ENCODE measurements at places on chromosomes 1 and 21.

DNA sequence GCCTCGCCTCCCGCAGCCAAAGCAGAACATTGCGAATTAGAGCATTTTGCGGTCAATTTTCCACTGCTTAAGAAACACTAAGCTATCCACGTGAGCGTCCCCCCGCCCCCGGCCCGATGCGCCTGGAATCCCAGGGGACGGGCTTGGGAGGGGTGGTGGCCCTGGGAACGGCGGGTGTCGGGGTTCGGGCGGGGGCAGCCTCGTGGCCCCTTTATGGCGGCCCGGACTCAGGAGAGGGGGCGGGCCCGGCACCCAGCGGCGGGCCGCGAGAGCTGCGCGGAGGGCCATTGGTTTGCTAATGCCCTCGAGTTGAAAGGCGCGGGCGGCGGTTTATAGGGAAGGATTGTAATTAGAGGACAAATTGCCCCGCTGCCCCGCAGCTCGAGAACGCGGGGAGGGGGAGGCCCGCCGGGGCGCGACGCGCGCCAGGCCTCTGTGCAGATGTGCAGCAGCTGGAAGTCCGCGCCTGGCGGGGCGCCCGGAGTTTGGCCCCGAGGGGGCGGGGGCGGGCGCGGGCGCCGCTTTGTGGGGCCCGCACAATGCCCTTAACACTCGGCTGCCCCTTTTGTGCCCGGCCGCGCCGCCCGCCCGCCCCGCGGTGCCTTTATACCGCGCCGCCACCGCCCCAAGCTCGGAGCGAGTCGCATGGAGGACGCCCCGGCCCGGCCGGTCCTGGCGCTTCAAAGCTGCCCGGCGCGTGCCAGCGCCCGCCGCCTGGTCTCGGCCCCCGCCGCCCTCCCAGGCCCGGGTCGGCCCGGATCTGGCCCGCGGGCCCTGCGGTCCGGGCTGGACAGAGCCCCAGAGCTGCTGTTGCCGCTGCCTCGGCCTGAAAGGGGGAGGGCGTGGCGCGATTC lies 1.9 kb upstream of the HES3 start:
- DNase-seq, result no peak

DNA sequence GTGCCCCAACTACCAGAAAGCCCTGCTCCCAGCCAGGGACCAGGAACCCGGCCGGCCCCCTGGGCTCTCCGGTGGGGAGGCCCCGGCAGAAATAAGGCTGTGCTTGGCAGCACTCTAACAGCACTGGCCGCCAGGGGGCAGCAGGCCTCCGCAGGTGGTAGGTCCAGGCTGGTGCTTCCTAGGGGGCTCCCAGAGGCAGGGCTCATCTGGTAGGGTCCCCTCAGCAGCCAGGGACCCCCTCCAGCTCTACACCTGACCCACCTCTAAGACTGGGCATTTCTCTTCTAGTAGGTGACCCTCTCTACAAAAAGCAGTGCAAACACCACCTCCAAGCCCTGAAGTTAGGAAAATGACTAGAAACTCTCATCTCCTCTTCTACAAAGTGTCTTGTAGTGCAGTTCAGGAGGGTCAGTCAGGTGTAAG lies 85.6 kb downstream of the STUM start:
- DNase-seq, result peak; percentile 75

DNA sequence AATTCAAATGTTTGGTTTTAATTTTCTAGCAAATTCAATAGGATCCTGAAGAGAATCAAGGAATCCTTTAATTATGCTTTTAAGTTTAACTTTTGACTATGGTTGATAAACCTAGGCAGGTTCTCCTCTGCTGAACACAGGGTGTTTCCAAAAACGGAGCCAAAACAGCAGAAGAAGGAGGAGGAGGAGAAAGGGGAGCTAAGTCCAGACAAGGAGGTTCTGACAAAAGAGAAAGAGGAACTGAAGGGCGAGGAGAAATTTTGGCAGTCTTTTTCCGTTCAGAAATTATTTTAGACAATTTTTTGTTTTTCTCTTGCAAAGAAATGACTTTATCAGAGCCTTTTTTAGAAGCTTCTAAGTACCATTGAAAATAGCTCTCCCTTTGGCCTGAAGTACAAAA lies 33.2 kb upstream of the FNBP1L start:
- DNase-seq, result no peak

DNA sequence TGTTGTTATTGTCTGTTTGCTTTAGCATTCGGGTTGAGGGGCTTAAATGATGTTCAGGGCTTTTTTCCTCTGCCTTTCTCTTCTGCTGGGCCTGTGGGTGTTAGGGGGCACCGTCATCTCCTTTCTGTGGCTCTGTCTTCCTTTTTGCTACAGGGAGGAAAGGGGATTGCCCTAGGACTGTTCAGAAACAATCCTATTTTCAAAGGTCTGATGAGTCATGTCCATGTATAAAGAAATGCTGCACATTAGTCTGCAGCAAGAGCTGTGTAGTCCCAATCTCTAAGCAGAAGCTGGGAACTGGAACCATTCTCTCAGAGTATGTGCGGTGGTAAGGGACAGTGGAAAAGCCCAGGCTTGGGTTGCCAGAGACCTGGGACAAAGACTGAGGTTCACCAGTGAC lies 462.3 kb downstream of the OMA1 start:
- no peak for DNase-seq

GRCh38 chr21:39611551-39612190 lies 1.1 kb upstream of the B3GALT5 start:
- no peak for DNase-seq

DNA sequence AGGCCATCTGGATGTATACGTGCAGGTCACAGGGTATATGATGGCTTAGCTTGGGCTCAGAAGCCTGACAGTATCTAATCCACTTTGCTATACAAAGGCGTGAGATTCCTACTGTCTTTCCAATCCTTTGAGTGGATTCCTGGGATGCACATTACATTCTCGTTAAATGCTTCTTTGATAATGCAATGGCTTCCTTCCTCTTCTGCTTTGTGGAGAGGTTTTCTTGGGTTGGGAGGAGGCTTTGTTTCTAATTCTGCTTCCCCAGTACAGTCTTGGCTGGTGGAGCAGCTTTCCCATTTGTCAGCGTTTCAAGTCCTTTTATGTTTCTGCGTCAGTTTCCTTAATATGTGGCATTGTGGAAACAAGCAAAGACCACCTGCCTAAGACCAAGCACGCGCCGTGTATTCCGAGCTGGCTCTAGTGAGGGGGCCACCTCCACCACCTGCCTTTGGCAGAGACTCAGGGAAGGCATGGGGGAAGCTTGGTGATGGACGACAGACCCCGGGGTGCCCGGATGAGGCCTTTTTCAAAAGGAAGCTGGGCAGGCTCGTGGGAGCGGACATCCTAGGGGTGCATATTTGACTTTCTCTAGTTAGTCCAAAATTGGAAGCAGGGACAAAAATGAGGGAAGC lies 72.7 kb downstream of the WDR4 start:
- no peak for DNase-seq

DNA sequence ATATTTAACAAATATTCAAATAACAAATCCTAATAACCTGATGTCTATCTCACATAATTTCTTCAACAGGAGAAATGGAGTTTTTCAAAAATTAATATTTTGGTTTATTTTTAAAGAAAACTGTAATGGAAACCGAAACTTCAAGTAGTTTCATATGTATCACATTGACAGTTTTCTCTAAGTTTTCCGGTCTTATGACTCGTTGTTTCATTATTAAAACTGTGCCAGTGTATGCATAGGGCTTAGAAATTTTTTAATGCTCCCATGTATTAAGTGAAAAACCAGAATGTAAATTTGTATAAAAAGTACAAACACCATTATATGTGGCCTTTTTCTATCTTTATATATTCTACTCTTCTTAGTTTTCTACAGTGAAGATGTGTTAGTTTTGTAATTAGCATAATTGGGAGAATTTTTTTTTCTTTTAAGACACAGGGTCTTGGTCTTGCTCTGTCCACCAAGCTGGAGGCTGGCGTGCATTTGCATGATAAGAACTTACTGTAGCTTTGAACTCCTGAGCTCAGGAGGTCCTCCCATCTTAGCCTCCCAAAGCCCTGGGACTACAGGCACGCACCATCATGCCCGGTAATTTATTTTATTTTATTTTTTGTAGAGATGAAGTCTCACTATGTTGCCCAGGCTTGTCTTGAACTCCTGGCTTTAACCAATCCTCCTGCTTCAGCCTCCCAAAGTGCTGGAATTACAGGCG lies 43.9 kb upstream of the SAMSN1 start:
- DNase-seq, result no peak

- no peak for DNase-seq
These were observed 28.9 kb upstream of the SERBP1 start for GRCh38 chr1:67459068-67459467.

- DNase-seq, result peak; percentile 67
These were observed 23.3 kb downstream of the CELA3A start for GRCh38 chr1:22024485-22025367.

- DNase-seq, result no peak
These were observed 96.4 kb downstream of the PKN2 start for GRCh38 chr1:88780485-88780884.

DNA sequence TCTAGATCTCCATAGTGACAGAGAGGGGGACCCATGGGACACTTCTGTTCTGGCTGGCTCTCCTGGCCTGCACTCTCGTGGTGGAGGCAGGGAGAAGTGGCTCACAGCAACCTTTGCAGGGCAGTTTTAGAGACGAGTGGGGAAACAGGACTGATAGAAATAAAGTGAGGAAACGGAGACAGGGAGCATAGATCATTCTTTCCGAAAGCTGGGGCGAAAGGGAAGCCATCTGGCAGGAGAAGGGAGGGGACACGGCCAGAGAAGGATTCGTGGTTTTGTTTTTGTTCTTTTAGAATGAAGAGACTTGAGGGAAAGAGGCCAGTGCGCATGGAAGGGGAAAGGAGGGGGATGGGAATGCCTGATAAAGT lies 3.5 kb downstream of the TIE1 start:
- no peak for DNase-seq

GRCh38 chr21:25885405-25885804 lies 150.6 kb downstream of the GABPA start:
- no peak for DNase-seq

- DNase-seq, result no peak
These were observed 62.3 kb upstream of the ADARB1 start for GRCh38 chr21:45011911-45012661.

- no peak for DNase-seq
These were observed 24.0 kb upstream of the SPOCD1 start for GRCh38 chr1:31839662-31840343.

GRCh38 chr1:111603979-111604378 lies 15.6 kb upstream of the RAP1A start:
- no peak for DNase-seq

DNA sequence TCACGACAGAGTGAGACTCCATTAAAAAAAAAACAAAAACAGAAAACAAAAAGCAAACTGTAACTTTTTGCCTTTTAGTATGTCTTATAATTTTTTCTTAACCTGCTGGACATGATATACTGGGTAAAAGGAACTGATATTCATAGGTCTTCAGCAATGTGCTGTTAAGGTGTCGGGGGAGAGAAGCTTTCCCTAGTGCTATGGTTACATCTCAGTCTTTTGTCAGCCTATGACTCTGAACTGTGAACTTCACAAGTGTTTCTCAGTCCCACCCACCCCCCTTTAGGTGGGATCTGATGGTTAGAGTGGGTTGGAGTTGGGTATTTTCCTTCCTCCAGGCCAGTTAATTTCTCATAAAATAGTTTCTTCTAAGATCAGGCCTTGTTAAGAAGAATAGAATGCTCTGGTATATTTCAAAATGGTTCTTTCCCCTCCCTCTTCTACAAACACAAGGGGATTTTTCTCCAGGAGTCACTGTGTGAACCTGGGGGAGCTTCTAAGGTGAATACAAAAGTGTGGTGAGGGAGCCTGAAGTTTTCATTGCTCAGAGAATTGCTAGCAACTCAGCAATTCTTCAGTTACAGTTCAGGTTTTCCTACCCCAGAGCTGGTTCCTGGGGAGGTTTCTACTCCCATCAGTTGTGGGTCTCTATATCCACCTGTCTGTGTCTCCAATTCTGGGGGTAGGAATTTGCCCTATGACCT lies 16.1 kb upstream of the EDARADD start:
- DNase-seq, result no peak

DNA sequence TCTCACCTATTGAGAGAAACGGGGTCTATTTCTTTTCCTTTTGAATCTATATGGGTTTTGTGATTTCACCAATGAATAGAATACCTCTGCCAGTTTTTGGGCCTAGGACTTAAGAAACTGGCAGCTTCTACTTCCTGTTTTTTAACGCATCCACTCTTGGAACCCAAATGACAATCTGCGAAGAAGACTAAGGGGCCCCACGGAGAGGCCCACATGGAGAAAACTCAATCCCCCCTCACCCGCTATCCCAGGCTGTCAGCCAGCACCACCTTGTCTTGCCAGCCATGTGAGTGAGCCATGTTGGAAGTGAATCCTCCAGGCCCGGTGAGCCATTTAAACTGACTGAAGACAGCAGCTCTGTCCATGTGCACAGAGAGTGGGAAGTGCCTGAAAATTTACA lies 3.6 kb upstream of the HENMT1 start:
- DNase-seq, result no peak

DNA sequence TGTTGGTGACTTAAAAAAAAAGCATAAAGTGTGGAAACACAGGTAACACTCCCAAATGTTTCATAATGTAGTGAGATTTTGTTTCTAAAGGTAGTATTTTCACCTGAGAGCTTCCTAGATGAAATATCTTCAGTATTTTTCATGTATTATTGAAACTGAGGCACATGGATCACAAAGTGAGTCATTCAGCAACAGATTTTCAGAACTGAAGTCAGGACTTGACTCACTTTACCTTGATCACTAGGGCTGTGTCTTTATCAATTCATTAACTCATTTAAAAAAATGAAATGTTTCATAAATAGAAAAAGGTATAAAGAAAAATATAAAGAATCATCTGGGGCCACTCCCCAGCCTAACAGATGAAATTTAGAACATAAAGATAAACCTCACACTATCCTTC lies 66.5 kb upstream of the RCC1 start:
- DNase-seq, result no peak

DNA sequence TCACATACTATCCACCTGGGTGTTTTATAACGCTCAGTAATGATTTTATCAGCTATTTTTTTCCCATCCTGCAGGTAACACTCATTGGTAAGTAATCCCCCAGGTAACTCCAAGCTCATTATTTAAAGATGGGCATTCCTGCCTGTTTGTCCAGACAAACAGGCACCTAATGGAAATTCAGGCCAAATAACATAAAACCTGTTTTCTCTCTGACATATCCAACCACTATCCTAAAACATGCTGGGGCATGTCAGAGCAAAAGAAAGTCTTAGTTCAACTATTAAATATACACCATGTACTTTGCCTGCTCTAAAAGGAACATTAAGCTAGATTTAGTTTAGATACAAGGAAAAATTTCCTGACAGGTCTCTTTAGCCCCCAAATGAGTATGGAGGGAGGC lies 987.7 kb downstream of the TTLL7 start:
- no peak for DNase-seq

DNA sequence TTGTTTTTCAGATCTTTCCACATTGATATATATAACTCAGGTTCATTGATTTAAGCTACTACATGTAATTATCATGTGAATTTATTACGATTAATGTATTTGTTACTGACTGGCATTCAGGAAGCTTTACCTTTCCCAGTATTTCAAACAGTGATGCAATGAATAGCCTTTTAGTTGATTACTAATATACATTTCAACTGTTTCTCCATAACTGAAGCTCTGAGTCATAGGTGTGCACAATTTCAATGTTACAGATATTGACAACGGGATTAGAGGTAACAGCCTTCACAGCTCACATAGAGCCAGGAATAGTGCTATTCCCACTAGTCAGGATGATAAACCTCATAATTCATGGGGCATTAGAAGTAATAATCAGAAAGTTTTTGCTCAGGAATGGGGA lies 25.1 kb downstream of the RAVER2 start:
- DNase-seq, result no peak

- DNase-seq, result no peak
These were observed 51.4 kb downstream of the EVA1C start for GRCh38 chr21:32463889-32464300.

- DNase-seq, result no peak
These were observed 11.0 kb downstream of the OR2M5 start for GRCh38 chr1:248155927-248156326.
